ENCODE measurements at places on chromosomes 5 and 9. TPM values are rescaled to one million over a fixed set of nuclear protein-coding genes. Genes with fewer than 3 reads are reported as not detected.

DNA sequence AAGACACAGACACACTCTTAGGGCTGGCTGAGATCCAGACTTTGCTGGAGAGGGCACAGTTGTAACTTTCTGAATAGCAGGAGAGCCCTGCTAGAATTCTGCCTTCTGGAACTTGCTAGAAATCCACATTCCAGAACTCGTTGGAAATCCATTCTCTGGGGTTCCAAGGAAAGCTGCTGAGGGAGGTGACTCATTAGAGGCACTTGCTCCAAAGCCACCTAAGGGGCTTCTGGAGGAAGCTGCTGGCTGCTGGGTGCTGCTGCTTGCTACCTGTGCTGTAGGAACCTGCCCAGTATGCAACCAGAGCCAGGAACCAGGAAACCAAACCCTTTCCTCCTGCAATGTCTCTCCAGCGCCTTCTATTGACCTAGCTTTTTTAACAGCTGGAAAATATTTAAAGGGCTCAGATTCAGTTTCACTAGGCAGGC lies 4.1 kb upstream of the TLE4 start:
- H3K27me3 ChIP-seq, result no peaks in the 10 kb centered on the region
- no peak overlapping the region for H3K27ac ChIP-seq
- H3K4me3 ChIP-seq, result no peak overlapping the region
- H3K36me3 ChIP-seq, result no peaks in the 10 kb centered on the region

DNA sequence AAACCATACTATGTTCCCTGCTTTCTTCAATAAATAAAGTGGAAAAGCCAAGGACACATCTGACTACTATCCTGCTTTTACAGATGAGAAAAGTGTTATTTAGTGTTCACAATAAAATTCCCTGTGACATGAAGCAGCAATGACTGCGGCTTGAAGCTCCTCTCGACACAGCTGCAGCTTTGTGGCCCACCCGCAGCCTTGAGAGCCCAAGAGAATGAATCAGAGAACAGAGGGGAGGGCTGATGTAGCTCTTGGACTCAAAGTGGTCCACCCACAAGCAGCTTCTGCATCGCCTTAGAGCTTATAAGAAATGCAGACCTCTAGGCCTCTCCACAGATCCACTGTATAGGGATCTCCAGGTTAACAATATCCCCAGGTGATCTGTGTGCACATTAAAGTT lies 181.3 kb upstream of the GNA14 start:
- H3K27me3 ChIP-seq, result no peaks in the 10 kb centered on the region
- H3K27ac ChIP-seq, result no peak overlapping the region
- H3K4me3 ChIP-seq, result no peak overlapping the region
- H3K36me3 ChIP-seq, result no peaks in the 10 kb centered on the region
- H3K4me1 ChIP-seq, result peaks cover 5% of the 10 kb centered on the region

Gene IL4
- polyA plus RNA-seq, result not detected

DNA sequence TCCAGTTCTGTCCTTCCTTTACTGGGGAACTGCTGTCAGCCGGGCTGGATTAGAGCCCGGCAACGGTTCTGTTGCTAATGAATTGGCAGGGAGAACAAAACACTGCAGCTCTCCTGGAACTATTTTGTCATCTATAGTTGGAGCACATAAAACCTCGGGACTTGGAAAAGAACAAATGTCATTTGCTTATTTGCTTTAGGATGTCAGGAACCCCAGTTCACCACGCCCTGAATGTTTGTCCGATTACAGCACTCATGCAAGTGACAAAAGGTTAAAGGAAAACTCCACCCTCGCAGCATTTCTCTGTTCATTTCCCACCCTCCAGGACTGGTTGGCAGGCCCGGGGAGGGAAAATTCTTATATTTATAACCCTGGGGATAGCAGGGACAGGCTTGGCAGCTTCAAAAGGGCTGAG lies 66.4 kb upstream of the PLPP1 start:
- H3K4me1 ChIP-seq, result peaks cover 63% of the 10 kb centered on the region
- peak overlapping the region; percentile 93 for H3K27ac ChIP-seq
- H3K4me3 ChIP-seq, result no peak overlapping the region
- H3K36me3 ChIP-seq, result no peaks in the 10 kb centered on the region

Gene TAL2
- 8.5 TPM for polyA plus RNA-seq

DNA sequence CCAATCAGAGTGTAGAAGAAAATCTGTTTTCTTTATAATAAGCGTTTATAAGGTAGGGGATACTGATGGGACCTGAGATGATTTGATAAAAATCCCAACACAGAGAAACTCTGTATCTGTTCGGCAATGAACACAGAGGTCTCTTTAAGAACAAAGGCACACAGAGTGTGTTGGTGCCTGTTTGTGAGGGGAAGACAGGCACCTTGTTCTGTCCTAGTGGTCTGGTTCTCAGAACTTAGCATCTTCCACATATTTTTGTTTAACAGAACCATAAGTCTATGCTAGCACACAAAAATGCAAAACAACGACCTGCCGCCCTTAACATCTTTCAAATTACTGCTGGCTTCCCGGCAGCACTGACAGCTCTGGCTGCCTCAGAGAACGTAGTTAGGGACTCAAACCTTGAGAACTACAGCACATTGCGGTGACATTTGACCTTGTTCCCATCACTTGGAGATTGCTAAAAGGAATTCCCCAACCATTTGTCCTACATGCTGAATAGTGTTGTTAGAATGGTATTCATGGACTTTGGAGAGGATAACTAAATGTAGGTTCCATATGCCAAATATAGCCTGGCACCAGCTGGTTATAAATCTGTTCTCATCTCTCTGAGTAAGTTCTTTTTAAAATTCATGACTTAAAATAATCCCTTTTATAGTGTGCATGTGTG lies 871.7 kb upstream of the TYRP1 start:
- H3K4me1 ChIP-seq, result no peaks in the 10 kb centered on the region
- H3K4me3 ChIP-seq, result no peak overlapping the region
- H3K27ac ChIP-seq, result peak overlapping the region; percentile 29
- H3K36me3 ChIP-seq, result no peaks in the 10 kb centered on the region

Gene HMCN2
- polyA plus RNA-seq, result 2.9 TPM

- H3K27ac ChIP-seq, result no peak overlapping the region
- H3K36me3 ChIP-seq, result no peaks in the 10 kb centered on the region
- H3K4me3 ChIP-seq, result no peak overlapping the region
- no peaks in the 10 kb centered on the region for H3K27me3 ChIP-seq
- H3K4me1 ChIP-seq, result no peaks in the 10 kb centered on the region
These were observed 226.4 kb downstream of the EFNA5 start for GRCh38 chr5:107444300-107444699.

- DNase-seq, result no peak
- no peak overlapping the region for H3K4me3 ChIP-seq
- H3K36me3 ChIP-seq, result no peaks in the 10 kb centered on the region
- H3K4me1 ChIP-seq, result no peaks in the 10 kb centered on the region
These were observed 202.0 kb upstream of the HAPLN1 start for GRCh38 chr5:83922699-83923098.

DNA sequence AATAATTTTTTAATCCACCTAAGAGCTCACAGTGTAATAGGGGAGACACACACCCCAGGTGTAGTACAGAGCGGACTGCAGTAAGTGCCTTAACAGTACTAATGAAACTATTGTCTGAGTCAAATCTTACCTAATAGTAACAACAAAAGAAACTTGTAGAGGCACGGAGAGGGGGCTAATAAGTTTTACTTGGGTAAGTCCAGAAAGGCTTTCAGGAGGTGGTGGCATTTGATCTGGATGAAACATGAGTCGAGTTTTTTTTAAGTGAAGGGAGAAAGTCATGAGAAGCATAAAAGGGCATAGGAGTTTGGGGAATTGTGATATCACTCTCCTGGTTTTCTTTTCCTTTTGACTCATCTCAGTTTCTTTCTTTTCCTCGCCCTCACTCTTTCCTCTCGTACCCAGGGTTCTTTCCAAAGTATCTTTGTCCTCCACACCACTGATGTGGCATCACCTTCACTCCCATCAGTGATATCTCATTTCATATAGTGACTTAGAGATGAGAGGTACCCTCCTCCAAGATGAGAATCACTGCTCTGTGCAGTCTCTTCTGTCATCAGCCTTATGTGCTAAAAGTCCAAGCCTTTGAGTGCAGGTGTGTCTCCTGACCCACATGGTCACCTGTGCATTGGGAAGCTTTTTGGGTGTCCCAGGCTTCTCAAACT lies 2.0 kb downstream of the CTNNA1 start:
- H3K4me1 ChIP-seq, result peaks cover 22% of the 10 kb centered on the region
- peaks cover 42% of the 10 kb centered on the region for H3K36me3 ChIP-seq
- no peak overlapping the region for H3K4me3 ChIP-seq
- H3K27ac ChIP-seq, result peak overlapping the region; percentile 99
- H3K27me3 ChIP-seq, result no peaks in the 10 kb centered on the region

Gene MEF2C
- 726 TPM for polyA plus RNA-seq

Gene TICAM2
- polyA plus RNA-seq, result 7.5 TPM

DNA sequence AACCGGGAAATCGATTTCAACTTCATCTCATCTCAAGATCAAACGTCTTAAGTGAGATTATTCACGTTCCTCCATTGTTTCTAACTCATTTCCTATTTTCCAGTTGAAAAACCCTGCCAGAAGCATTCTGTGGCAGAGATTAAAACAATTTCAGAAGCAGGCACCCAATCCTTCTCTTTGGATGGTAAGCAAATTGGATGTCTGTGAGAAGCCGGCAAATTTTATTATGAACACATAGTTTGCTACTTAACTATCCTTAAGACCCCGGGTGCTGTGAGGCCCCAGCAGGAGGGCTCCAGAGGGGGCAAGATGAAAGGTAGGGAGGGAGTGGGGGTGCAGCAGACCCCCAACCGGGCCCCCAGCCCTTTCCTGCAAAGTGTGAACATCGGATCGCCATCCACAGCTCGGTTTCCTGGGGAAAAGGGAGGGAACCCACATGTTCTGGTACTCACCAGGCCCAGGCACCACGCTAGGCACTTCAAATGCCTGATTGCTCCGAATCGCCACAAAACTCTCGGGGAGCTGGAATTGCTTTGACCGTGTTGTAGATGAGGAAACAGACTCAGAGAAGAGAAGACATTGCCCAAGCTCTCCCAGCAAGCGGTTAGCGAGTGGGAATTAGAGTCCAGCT lies 167.1 kb upstream of the MVB12B start:
- peaks cover 7% of the 10 kb centered on the region for H3K4me1 ChIP-seq
- no peaks in the 10 kb centered on the region for H3K36me3 ChIP-seq
- H3K27ac ChIP-seq, result no peak overlapping the region
- H3K27me3 ChIP-seq, result peaks cover 12% of the 10 kb centered on the region

Data from muscle of leg (tissue), 16 donors.